ENCODE measurements at places on chromosomes 6 and 20. TPM values are rescaled to one million over a fixed set of nuclear protein-coding genes. Genes with fewer than 3 reads are reported as not detected.

The ARFRP1 gene
- 39.4 TPM for total RNA-seq

The GSTA3 gene
- not detected for total RNA-seq

The CD40 gene
- 37.3 TPM for total RNA-seq

The UBD gene
- total RNA-seq, result not detected

The PSORS1C2 gene
- not detected for total RNA-seq

The NHLRC1 gene
- 1.9 TPM for total RNA-seq
